Stimulated activated CD4-positive, alpha-beta T cell treated with anti-CD3 and anti-CD28 coated beads, TNF-alpha, amount 100 ng/mL, for 4 hours (primary cell): ENCODE measurements at places on chromosomes 16 and 17.

- DNase-seq = no peak
These were observed 8.1 kb downstream of the GPRC5B start for GRCh38 chr16:19876501-19877059.

DNA sequence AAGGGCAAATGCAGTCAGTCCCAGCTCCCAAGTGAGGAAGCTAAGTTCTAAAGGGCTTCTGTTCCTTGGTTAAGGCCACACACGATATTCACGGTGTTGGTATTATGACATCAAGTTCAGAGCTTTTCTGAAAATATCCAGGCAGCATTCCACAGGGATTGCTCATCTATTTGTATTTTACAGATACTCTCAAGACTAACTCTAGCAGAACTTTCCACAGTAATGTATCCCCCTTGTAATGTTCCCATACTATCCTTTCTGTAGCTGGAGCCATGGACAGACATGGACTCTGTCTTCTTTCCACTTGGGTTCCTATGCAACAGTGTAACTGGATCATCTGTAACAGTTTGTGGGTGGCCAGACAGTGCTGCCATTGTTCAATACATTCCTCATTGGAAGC lies 13.5 kb downstream of the SDR42E1 start:
- no peak for DNase-seq

DNA sequence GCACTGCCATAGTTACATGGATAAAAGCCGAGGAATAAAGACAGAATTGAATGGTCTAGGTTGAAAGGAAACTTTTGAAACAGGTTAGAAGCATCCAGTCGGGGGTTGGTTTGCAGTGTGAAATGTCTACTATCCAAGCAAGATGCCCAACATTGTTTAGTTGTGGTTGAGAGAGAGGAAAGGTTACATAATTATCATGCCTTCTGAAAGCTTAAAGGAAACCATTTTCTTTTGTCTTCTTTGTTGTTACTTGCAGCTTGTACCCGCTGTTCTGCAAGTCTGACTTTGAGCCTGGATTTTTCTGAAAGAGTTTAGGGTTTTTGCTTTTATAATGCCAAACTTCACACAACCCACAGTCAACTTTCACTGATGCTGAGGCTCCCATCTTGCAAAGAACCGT lies 167.9 kb downstream of the AXIN2 start:
- DNase-seq = no peak

GRCh38 chr16:56877486-56878182 lies 12.6 kb downstream of the SLC12A3 start:
- no peak for DNase-seq

- no peak for DNase-seq
These were observed 207.4 kb downstream of the MAF start for GRCh38 chr16:79393127-79393526.
